Activated CD4-positive, alpha-beta memory T cell treated with anti-CD3 and anti-CD28 coated beads for 36 hours (primary cell): ENCODE measurements at places on chromosomes 7 and 10. TPM values are rescaled to one million over a fixed set of nuclear protein-coding genes. Genes with fewer than 3 reads are reported as not detected.

DNA sequence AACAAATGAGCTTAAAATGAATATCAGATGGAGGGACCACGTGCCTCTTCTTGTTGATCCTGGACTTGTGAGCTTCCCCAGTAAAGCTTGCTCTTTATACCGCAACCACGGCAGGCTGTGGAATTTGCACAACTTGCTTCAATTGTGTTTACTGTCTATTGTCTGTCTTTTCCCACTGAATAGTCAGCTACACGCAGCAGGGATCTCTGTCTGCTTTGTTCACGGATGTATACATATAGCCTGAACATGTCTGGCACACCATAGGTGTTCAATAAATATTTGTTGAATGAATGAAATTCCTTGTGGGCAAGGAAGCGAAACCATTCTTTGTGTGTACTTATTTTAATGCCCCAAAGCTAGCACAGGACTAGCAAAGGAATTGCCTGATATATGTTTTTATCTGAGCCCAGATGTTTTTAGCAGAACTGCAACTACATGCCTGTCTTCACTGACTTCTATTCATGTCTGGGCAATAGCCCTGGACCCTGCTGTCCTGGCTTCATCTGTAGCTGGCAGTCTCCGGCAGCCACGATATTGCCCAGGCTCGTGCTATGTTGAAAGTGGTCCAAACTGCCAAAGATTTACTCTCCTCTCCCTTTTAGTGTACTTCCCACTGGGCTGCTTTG, 29.9 kb upstream of the IFRD1 start:
- DNase-seq, result no peak
- no peaks in the 10 kb centered on the region for H3K27me3 ChIP-seq
- H3K27ac ChIP-seq, result no peak overlapping the region

GPR26 gene
- not detected for total RNA-seq

DNA sequence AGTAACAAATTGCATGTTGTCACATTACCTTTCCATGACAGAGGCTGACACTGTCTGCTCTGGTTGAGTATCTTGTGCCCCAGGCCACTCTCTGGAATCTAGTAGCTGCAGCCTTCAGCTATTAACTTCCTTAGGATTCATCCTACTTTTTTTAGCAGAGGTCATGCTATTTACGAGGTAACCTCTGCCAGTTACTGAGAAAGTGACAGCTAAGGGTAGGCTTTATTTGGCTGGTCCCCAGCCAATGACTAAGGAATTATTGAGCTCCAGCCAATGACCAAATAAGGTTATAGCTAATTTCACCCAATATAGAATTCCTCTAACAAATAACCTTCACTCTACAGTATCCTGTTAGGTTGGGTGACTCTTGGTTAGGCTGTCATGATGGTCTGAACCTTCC, 1361.7 kb downstream of the XPNPEP1 start:
- no peak overlapping the region for H3K4me3 ChIP-seq
- no peaks in the 10 kb centered on the region for H3K4me1 ChIP-seq
- H3K36me3 ChIP-seq, result no peaks in the 10 kb centered on the region
- no peaks in the 10 kb centered on the region for H3K27me3 ChIP-seq

SEPTIN7 gene
- 227 TPM for total RNA-seq

CALHM1 gene
- total RNA-seq, result not detected

DNA sequence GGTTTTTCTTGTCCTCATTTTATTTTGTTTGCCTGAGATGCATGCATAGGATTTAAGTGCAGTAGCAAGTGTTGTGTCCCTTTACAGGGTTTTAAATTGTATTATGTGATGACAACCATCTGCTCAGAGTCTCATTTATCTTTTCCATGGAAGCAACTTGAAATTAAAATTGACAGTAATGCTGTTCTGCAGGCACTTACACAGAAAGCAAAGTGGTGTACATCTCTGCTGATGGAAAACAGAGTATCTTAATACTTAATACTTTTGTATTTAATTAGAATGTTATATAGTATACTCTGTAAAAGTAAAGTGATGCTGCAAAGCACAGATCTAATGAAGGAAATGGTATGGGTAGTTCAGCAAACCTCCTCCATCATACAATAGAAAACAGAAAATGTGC, 482.9 kb downstream of the POM121L12 start:
- no peaks in the 10 kb centered on the region for H3K4me1 ChIP-seq
- no peaks in the 10 kb centered on the region for H3K27me3 ChIP-seq
- H3K36me3 ChIP-seq, result no peaks in the 10 kb centered on the region
- no peak overlapping the region for H3K27ac ChIP-seq
- no peak overlapping the region for H3K4me3 ChIP-seq

DNA sequence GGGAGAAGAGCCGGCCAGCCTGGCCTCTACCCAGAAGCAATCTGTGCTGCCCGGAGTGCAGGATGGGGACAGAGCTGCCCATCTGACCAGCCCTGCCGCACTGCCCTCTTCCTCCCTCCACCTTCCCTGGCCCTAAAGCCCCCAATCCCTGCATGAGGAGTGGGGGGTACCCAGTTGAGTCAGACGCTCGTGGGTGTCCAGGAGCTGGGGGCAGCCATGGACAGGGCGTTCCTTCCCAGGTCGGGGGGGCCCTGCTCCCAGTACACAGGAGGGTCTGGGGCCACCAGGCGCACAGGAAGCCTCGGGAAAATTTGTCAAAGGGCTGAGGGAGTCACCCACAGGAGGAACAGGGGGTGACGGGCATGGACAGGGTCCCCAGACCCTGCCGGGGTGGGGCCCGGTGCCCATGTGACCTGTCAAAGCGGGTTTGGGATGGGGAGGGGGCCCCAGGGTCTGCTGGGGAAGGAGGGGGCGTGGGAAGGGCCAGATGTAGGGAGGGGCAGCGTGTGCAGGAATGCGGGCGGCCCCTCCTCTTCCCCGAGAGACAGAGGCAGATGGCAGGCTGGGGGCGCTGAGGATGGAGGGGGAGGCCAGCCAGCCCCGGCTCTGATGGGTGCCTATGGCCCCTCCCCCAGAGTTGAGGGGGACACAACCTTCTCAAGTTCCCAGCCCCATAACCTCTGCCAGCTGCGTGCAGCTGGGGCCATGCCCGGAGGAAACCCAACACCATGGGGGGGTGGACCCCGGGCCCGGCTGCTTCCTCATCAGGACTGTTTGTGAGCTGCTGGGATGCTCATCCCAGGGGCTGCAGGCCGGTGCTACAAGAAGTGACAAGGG, 21.5 kb upstream of the GRIFIN start:
- no peaks in the 10 kb centered on the region for H3K36me3 ChIP-seq
- DNase-seq, result no peak
- H3K4me1 ChIP-seq, result no peaks in the 10 kb centered on the region

GRCh38 chr10:11838298-11838852, 15.2 kb downstream of the PROSER2 start:
- no peak for DNase-seq
- peaks cover 4% of the 10 kb centered on the region for H3K4me1 ChIP-seq
- H3K27me3 ChIP-seq, result peaks cover 8% of the 10 kb centered on the region

GRCh38 chr10:62694537-62695126, 109.9 kb upstream of the ADO start:
- peaks cover 11% of the 10 kb centered on the region for H3K36me3 ChIP-seq
- H3K27me3 ChIP-seq, result no peaks in the 10 kb centered on the region
- no peak overlapping the region for H3K27ac ChIP-seq

GRCh38 chr10:89129911-89130310, 77.2 kb downstream of the CH25H start:
- H3K27ac ChIP-seq, result no peak overlapping the region
- H3K27me3 ChIP-seq, result peaks cover 9% of the 10 kb centered on the region
- H3K4me3 ChIP-seq, result no peak overlapping the region
- H3K36me3 ChIP-seq, result no peaks in the 10 kb centered on the region

GRCh38 chr10:75428434-75429158, 2.8 kb upstream of the LRMDA start:
- no peaks in the 10 kb centered on the region for H3K4me1 ChIP-seq
- H3K36me3 ChIP-seq, result no peaks in the 10 kb centered on the region
- no peak overlapping the region for H3K27ac ChIP-seq
- H3K27me3 ChIP-seq, result peaks cover 29% of the 10 kb centered on the region

GRCh38 chr7:138699661-138700060, 1.5 kb downstream of the SVOPL start:
- no peaks in the 10 kb centered on the region for H3K36me3 ChIP-seq
- no peaks in the 10 kb centered on the region for H3K27me3 ChIP-seq
- no peak overlapping the region for H3K27ac ChIP-seq
- no peak overlapping the region for H3K4me3 ChIP-seq

GRCh38 chr7:29196971-29197595, 2.5 kb downstream of the CHN2 start:
- H3K36me3 ChIP-seq, result no peaks in the 10 kb centered on the region
- H3K27ac ChIP-seq, result no peak overlapping the region
- no peak for DNase-seq
- peaks cover 12% of the 10 kb centered on the region for H3K4me1 ChIP-seq

GRCh38 chr10:124946945-124947344, 5.0 kb downstream of the ZRANB1 start:
- H3K36me3 ChIP-seq, result peaks cover 8% of the 10 kb centered on the region
- no peak for DNase-seq
- H3K27me3 ChIP-seq, result no peaks in the 10 kb centered on the region
- no peak overlapping the region for H3K4me3 ChIP-seq
- H3K4me1 ChIP-seq, result peaks cover 54% of the 10 kb centered on the region

ZCWPW1 gene
- 3.9 TPM for total RNA-seq

PLCE1 gene
- total RNA-seq, result not detected

ANKRD30A gene
- not detected for total RNA-seq

LRRN3 gene
- 4.4 TPM for total RNA-seq

C10orf53 gene
- not detected for total RNA-seq

- no peak overlapping the region for H3K27ac ChIP-seq
- no peak overlapping the region for H3K4me3 ChIP-seq
- no peak for DNase-seq
- no peaks in the 10 kb centered on the region for H3K36me3 ChIP-seq
Observed at GRCh38 chr10:23230582-23230981, 38.5 kb downstream of the PTF1A start.

GRCh38 chr7:17680943-17681351, 259.3 kb downstream of the SNX13 start:
- no peak for DNase-seq
- H3K4me3 ChIP-seq, result no peak overlapping the region
- H3K4me1 ChIP-seq, result no peaks in the 10 kb centered on the region
- H3K27ac ChIP-seq, result no peak overlapping the region

TAS2R5 gene
- 1.3 TPM for total RNA-seq

GRCh38 chr10:18098201-18098600, 42.0 kb upstream of the CACNB2 start:
- H3K27me3 ChIP-seq, result no peaks in the 10 kb centered on the region
- no peaks in the 10 kb centered on the region for H3K36me3 ChIP-seq
- DNase-seq, result no peak
- no peak overlapping the region for H3K27ac ChIP-seq
- no peak overlapping the region for H3K4me3 ChIP-seq

OPN1SW gene
- total RNA-seq, result not detected

GRCh38 chr10:128047351-128047750, 78.9 kb downstream of the MKI67 start:
- no peaks in the 10 kb centered on the region for H3K27me3 ChIP-seq
- DNase-seq, result peak; percentile 93

PTCD1 gene
- 7.4 TPM for total RNA-seq

GRCh38 chr10:116521424-116522290, 24.1 kb upstream of the PNLIP start:
- H3K36me3 ChIP-seq, result no peaks in the 10 kb centered on the region
- no peaks in the 10 kb centered on the region for H3K4me1 ChIP-seq
- no peak overlapping the region for H3K27ac ChIP-seq
- peaks cover 2% of the 10 kb centered on the region for H3K27me3 ChIP-seq
- DNase-seq, result peak; percentile 16
- no peak overlapping the region for H3K4me3 ChIP-seq

DNA sequence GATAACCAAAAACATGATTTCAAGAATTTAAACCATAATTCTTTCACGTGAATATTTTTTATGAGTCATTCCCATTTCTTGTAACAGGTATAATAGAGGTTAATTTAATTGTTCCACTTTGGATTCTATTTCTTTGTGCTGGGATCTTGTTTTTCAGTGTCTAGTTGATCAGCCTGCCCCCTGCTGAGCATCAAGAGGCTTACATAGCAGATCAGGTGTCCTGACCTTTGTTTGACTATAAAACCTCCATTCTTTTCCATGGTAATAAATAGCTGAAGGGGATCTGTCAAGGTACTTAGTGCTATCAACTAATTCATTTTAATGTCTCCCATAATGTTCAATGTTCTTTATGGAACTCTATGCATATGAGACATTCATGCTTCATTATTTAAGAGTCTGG, 4.9 kb downstream of the COL17A1 start:
- H3K4me1 ChIP-seq, result no peaks in the 10 kb centered on the region
- no peak overlapping the region for H3K27ac ChIP-seq
- no peak overlapping the region for H3K4me3 ChIP-seq
- peak; percentile 16 for DNase-seq

IFIT5 gene
- total RNA-seq, result 10.1 TPM

DNA sequence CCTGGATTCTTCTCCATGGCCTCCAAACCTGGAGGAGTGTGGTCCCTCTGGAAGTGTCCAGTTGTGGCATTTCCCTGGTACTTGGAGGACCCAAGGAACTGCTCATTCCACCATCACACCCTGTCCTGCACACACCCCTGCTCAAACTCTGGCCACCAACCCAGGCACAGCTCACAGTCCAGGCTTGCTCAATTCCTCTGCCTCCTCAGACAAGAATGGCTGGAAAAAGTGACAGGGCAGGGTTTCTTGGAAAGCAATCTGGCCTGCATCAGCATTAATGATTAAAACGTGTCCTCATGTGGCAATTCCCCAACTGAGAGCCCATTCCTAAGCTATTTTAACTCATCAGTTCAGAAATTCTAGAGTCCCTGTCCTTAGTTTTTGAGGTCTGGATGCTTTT, 17.2 kb upstream of the TPST1 start:
- H3K27me3 ChIP-seq, result peaks cover 2% of the 10 kb centered on the region
- no peaks in the 10 kb centered on the region for H3K4me1 ChIP-seq
- no peaks in the 10 kb centered on the region for H3K36me3 ChIP-seq
- no peak overlapping the region for H3K4me3 ChIP-seq
- no peak overlapping the region for H3K27ac ChIP-seq

- H3K27me3 ChIP-seq, result no peaks in the 10 kb centered on the region
- no peaks in the 10 kb centered on the region for H3K36me3 ChIP-seq
- H3K4me1 ChIP-seq, result no peaks in the 10 kb centered on the region
- no peak overlapping the region for H3K4me3 ChIP-seq
- H3K27ac ChIP-seq, result no peak overlapping the region
Observed at GRCh38 chr7:79979437-79979836, 155.2 kb upstream of the GNAI1 start.

- H3K27ac ChIP-seq, result no peak overlapping the region
- no peaks in the 10 kb centered on the region for H3K4me1 ChIP-seq
- no peak for DNase-seq
- H3K27me3 ChIP-seq, result peaks cover 2% of the 10 kb centered on the region
- no peak overlapping the region for H3K4me3 ChIP-seq
Observed at GRCh38 chr10:91024541-91024940, 103.7 kb upstream of the ANKRD1 start.

GRCh38 chr7:353746-354325, 63.9 kb downstream of the FOXL3 start:
- H3K36me3 ChIP-seq, result peaks cover 4% of the 10 kb centered on the region
- H3K27me3 ChIP-seq, result no peaks in the 10 kb centered on the region
- DNase-seq, result no peak
- no peak overlapping the region for H3K4me3 ChIP-seq
- peaks cover 13% of the 10 kb centered on the region for H3K4me1 ChIP-seq

GRCh38 chr7:16062269-16062668, 359.1 kb downstream of the CRPPA start:
- peaks cover 4% of the 10 kb centered on the region for H3K27me3 ChIP-seq
- no peak overlapping the region for H3K4me3 ChIP-seq
- peaks cover 1% of the 10 kb centered on the region for H3K4me1 ChIP-seq
- no peaks in the 10 kb centered on the region for H3K36me3 ChIP-seq

GRCh38 chr7:96143495-96144259, 178.2 kb downstream of the SLC25A13 start:
- H3K27me3 ChIP-seq, result no peaks in the 10 kb centered on the region
- DNase-seq, result no peak
- no peak overlapping the region for H3K4me3 ChIP-seq
- no peaks in the 10 kb centered on the region for H3K4me1 ChIP-seq
